Vagina (tissue), 2 donors: ENCODE measurements at places on chromosomes 7 and 10. TPM values are rescaled to one million over a fixed set of nuclear protein-coding genes. Genes with fewer than 3 reads are reported as not detected.

DNA sequence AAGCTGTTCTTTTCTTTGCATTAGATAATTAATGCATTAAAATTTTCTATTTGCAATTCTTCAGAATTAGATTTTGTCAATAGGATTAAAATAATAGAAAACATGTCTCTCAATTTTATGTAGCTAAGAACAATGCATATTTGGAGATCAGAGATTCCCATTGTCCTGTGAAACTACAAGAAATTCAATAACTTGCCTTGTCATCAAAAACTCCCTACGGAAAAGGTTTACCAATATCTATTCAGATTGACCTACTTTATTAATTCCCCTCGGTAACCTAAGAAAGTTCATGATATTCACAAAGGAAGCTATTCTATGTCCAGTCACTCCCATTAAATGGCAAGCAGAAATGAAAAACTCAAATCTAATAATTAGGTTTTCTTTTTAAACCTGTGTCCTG lies 172.6 kb downstream of the SEMA3A start:
- DNase-seq = no peak

DNA sequence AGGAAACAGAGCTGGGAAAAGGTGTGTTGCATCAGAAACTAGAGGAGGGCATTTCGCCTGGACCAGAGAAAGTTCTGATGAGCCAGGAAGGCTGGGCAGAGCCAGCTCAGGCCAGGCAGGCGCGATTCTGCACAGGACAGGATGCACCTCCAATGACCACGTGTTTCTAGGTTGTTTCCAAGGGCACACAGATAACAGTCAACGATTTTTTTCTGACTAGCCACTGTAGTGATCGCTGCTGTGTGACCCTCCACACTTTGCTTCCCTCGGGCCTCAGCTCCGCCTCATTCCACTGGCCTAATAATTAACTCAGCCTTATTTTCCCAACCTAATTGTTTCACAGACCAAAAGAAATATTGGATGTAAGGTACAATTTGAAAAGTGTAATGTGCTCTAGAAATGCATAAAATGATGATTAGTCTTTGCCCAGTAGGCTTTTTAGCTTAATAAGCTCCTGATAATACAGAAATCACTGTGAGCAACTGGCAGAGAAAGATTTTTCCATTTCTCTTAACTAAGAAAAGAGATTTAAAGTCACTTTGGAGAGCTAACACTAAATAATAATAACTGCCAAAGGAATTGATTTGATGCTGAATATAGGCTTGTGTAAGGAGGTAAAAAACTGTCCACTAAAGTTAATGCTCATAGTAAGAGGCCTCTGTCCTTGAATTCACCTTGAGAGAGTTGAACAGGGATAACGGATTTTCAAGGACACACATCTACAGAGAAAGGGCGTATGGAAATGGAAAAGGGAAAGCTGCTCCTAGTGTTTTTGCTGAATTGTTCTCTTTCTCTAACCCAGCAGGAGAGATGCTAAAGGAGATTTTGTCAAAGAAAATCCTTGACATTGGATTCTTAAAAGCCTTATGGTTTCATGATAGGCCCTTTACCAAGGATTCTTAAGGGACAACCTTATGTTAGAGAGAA lies 291.0 kb upstream of the C7orf33 start:
- no peak for DNase-seq

The CHAT gene
- not detected for total RNA-seq

The FLNC gene
- 31.9 TPM for total RNA-seq

The PNLIPRP2 gene
- not detected for total RNA-seq

GRCh38 chr7:135976312-135977006 lies 700 bp downstream of the MTPN start:
- no peak for DNase-seq

The CNPY4 gene
- 14.5 TPM for total RNA-seq
